Amniotic stem cell (primary cell): ENCODE measurements at places on chromosomes 7 and 10.

DNA sequence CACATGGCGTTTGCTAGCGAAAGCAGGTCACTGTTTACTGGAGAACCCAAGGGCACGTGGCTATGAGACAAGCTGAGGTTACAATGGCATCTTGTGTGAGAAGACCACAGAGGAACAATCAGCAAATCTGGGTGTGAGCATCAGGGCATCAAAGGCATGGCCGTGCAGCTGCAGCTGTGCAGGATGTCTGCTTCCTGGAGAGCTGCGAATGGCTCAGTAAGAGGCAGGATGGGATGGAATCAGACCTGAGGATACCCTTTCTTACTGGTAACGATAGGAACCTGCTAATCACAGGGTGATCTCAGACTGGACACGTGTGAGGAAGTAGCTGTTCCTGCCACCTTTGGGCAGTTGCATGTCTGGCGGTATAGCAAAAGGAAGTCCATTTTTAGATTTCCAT lies 119.5 kb downstream of the RNF216 start:
- DNase-seq, result no peak

DNA sequence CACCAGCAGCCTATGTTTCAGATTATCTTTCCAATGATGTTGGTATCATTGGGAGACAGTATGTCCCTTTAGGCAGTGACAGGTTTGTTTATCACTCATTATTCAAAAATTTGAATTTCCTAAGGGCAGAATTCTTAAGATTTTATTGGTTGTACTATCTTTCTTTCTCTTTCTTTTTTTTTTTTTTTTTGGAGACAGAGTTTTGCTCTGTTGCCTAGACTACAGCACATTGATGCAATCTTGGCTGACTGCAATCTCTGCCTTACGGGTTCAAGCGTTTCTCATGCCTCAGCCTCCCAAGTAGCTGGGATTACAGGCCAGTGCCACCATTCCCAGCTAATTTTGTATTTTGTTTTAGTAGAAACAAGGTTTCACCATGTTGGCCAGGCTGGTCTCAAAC lies 111.2 kb downstream of the PON1 start:
- DNase-seq, result no peak

DNA sequence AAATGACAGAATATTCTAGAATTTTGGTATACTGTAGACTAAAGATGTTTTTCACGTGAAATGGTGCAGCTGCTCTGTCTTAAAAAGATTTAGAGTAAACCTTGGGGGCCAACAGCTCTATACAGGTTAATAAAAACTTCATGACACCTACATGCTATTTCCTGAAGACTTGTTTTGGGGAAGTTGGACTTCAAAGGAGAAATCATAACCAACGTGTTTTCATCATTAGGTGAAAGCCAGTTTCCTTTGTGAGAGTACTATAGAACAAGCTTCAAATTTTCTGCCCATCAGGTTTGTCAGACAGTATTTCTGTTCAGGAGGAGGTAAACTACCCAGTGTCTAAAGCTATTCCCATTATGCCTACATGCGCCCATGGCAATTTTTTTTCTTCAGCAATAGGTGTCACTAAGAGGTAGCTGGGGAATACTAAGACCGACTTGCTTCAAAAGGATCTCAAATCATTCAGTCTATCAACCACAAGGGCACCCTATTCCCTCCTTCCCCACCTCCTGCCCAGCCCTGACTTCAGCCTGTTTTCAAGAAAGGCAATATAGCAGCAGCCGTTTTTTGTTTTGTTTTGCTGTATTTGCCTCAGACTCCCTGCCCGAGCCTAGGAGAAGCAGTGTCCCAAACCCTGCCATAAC lies 237.3 kb upstream of the SP8 start:
- DNase-seq, result no peak

GRCh38 chr10:123831259-123831658 lies 60.3 kb downstream of the CPXM2 start:
- DNase-seq, result no peak

DNA sequence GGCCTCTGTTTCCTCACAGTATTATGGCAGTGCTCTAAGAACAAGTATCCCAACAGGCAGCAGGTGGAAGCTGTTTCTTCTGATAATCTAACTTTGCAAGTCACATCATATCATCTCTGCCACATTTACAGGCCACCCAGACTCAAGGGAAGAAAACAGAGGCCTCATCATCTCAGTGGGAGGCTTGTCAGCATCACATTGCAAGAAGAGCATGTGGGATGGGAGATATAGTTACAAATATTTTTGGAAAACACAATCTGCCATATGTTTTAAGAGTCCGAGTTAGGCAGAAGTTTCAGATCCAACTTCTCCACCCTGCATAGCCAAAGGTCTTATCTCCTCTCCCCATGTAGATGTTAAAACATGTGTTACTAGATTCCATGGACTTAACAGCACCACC lies 130.4 kb upstream of the PDE1C start:
- no peak for DNase-seq

- no peak for DNase-seq
These were observed 7.8 kb downstream of the ELMO1 start for GRCh38 chr7:37440738-37441385.

GRCh38 chr10:20105931-20106330 lies 289.7 kb downstream of the PLXDC2 start:
- DNase-seq, result no peak

- no peak for DNase-seq
These were observed 115.2 kb downstream of the GRID1 start for GRCh38 chr10:86251426-86251825.

GRCh38 chr10:52484206-52485065 lies 170.4 kb downstream of the DKK1 start:
- no peak for DNase-seq

DNA sequence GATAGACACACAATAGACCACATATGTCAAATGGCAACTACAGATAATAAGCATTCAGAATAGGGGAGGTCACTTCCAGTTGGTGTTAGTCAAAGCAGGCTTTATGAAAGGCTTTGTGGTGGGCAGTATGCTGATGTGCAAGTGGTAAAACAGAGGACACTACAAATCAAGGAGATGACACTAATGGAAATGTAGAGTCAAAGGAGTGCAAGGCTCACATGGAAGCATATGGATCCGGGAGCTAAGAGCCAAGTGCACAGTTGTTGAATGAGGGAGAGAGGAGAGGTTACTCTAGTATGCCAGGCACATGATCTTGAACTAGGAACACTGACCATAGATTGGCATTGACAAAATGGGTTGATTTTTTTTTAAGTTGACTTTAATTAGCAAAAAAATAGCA lies 62.7 kb downstream of the GRM3 start:
- no peak for DNase-seq

GRCh38 chr7:1539882-1540775 lies 9.6 kb downstream of the MAFK start:
- no peak for DNase-seq

DNA sequence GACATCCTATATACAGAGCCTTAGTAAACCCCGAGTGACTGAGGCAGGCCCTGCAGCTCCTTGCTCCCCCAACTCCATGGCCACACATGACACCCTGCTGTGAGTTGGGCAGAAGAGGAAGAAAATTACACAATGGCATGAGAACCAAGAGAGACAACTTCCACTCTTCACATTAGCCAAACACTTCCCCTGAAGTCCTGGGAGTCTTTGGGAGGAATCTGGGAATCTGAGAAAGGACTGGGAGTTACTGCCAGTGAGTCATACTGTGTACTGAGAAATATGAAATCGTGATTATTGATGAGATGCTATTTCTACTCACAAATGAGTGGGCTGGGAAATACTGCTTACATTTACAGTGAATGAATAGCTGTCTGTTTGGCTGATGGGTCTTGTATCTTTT lies 116.6 kb downstream of the SPAG6 start:
- no peak for DNase-seq

- DNase-seq, result no peak
These were observed 151.2 kb downstream of the TPST1 start for GRCh38 chr7:66356277-66356721.

- DNase-seq, result no peak
These were observed 608.0 kb downstream of the DNAJB6 start for GRCh38 chr7:157944734-157945291.

DNA sequence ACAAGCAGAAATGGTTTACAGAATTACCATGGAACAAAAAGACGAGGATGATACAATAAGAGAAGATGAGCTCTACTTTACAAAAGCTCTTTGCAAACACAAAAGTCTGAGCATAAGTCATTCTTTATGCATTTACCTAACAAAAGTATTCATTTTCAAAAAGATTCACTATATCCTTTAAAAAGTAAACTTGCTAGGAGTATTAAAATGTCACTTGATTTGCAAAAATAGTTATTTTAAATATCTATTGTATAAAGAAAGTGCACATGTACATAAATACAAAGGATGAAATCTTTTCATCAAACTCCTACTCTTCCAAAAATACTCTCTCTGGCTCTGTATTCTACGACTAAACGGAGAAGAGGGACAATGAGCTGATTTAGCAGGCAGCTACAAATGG lies 146.4 kb upstream of the STEAP1 start:
- no peak for DNase-seq
